ENCODE measurements at places on chromosomes 1 and 21.

DNA sequence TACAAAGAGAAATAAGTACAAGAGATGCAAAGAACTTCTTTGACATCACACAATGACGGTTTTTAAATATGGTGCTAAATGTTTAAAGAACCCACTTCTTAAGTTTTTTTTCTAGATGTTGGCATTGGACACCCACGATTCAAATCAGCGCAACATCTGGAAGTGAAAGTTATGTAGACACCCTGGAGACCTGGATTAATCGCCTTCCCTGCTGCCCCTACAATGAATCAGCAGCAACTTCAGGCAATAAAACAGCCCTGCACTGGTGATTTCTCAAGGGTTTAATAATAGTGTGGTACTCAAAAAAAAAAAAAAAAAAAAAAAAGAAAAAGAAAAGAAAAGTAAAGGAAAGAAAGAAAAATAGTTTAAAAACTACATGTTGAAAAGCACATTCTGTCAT lies 248.3 kb downstream of the NUF2 start:
- no peak for DNase-seq

DNA sequence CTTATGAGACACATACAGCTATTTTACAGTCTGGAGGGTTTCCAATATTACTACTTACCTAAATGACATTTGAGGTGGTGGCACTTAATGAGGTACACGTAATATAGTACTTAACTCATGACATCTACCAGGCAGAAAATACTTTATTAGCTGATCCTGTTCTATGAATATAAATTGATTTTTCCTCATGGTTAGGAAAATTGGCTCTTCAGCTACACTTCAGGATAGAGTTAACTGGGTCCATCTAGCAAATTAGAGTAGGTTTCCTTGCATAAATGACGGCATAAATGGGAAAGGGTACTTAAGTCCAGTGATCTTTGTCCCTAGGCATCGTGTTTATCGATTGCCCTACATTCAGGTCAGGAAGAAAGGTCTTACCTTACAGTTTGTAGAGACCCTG lies 988.8 kb upstream of the TMPRSS15 start:
- no peak for DNase-seq

DNA sequence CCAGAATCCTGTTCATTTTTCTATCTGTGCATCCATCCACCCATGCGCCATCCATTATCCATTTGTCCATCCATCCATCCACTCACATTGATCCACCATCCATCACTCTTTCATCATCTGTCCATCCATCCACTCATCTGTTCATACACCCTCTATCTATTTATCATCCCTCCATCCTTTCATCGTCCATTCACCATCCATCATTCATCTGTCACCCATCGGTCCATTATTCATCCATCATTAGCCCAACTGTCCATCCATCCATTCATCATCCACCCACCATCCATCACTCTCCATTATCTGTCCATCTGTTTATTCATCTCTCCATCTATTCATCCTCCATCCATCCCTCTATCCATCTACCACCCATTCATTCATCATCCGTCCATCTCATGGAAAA lies 125.7 kb upstream of the TMPRSS2 start:
- no peak for DNase-seq

DNA sequence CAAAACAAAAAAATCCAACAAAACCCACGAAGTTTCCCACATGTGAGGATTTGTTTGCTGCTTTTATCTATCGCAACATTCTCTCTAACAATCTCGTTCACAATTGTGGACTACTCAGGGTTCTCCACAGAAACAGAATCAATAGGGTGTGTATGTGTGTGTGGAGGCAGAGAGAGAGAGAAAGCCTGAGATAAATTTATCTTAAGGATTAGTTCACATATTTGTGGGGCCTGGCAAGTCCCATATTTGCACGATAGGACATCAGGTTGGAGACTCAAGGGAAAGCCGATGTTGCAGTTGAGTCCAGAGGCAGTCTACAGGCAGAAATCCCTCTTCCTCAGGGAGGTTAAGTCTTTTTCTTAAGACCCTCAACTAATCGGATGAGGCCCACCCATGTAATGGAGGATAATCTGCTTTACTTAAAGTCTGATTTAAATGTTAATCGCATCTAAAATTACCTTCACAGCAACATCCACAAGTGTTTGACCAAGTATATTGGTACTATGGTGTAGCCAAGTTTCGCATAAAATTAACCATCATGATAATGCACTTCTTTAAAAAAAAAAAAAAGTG lies 31.7 kb downstream of the ADAMTS1 start:
- DNase-seq = no peak
